IMR-90 (cell line): ENCODE measurements at places on chromosomes 12 and 14.

DNA sequence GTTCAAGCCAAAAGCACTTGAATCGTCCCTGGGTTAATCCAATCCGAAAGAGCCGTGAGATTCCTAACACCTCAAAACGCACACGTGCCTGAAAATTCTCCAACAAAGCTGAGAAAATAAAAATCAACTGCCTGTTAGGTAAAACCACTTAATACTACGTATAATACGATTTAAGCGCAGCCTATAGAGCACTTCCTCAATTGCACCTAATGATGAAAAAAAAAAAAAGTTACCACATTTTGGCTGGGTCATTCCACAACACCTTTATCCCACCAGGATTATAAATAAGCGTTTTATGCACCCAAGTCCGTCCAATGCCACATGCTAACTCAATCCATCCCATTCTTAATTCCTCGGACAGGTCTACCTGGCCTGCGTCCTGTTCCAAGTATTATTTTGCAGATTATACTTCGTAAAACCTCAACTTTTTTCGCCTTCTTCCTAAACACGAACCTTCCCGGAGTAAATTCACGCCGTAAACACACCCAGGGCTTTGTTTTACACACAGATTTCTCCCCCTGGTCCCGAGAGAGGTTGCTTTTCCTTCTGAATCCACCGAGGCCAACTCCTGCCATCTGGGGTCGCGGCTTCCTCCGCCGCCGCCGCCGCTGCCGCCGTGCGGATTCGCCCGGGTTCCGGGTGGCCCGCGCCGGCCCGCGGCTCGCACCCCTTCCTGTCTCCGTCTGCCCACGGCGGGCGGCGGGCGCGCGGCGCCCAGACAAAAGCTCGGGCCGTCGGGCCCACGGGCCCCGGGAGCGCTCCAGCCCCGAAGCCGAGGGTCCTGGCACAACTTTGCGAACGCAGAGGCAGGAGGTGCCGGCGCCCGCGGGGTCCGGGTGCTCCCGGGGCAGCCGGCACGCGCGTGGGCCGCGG is 66.2 kb downstream of the RNF34 start:
- DNase-seq: no peak

- DNase-seq: no peak
These were observed 2.9 kb downstream of the GSG1 start for GRCh38 chr12:13100605-13100881.

- DNase-seq: no peak
These were observed 568.7 kb downstream of the MED13L start for GRCh38 chr12:115708801-115709200.

DNA sequence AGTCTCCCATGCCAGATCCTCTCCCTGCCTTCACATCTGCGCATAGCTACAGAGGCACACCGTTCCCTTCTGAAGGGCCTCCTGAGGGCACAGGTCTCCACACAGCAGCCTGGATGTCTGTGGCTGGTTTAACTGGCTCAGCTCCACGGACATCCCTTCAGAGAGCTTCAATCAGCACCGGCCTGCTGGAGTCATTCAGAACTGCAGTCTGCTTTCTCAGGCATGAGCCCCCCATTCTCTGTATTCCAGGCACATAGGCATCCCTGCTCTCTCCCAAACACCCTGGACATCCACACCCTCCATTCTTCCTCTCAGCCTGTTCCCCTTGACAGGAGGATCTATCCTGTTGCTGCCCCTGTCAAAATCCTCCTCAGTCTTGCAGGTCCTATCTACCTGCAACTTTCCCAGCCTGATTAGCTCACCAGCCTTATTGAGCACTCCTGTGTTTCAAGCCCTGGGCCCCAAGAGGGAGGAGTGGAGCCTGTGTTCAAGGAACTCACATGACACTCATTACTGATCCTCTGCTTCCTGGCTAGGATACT is 2.9 kb upstream of the DHRS2 start:
- DNase-seq: no peak

GRCh38 chr14:90424686-90425372 is 28.0 kb downstream of the CALM1 start:
- no peak for DNase-seq

- DNase-seq: no peak
These were observed 113.0 kb downstream of the GLT1D1 start for GRCh38 chr12:128966203-128966810.

DNA sequence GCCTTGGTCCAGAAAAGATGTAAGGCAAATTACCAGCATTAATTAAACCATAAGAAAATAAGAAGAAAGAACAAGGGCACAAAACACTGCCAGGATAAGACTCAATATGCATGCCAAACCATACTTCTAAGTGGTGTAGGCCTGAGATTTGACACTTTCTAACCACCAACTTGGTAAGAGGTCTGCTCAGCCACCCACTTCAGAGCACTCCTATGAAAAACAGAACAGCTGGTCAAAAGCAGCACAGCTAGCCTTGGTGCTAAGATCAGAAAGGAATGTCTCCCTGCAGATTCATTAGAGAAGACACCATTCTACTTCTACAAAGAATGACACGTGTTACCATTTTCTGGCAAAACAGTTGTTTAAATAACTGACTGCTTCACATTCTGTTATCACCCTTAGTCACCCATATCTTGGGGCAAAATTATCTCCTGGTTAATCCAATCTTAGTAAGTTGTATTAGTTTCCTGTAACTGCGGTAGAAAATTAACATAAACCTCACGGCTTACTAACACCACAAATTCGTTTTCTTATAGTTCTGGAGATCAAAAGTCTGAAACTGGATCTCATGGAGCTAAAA is 13.2 kb downstream of the RPS6KA5 start:
- DNase-seq: no peak

GRCh38 chr12:116637589-116638150 is 78.5 kb downstream of the MAP1LC3B2 start:
- no peak for DNase-seq

DNA sequence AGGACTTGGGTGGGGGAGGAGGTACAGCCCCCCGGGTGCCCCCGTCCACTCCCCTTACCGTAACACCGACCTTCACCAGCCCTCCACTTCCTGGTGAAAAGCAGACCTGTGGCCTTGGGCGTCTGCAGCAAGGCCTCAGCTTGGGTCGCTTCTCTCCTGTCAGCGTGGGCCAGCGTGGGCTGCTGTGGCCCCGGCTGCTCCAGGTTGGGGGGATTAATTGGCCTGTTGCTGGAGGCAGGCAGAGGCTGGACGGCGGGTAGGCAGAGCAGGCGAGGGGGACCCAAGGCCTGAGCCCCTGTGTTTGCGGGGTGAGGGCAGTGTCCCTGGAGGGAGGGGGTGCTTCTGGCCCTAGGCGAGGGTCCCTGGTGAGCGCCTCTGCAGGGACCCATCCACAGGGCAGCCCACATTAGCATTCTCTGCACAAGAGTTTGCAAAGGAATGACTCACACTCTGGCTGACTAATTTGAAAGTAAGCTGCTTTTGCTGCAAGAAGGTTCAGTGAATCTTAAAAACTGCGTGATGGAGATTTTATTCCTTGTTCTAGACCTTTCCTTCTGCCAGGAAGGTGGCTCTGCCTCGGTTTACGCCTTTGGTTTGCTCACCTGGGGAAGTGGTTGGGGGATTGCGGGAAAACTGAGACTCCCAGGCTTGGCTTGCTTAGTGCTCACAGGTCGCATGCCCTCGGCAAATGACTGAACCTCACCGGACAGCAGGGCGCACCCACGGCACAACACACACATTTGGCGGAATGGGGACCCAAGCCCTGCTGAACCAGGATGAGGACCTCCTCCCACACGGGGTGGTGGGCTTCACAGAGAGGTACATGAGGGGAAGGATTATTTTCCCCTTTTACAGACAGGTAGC is 37.9 kb upstream of the DLK1 start:
- DNase-seq: peak; percentile 82

GRCh38 chr14:69244946-69245345 is 15.0 kb upstream of the GALNT16 start:
- DNase-seq: peak; percentile 9

DNA sequence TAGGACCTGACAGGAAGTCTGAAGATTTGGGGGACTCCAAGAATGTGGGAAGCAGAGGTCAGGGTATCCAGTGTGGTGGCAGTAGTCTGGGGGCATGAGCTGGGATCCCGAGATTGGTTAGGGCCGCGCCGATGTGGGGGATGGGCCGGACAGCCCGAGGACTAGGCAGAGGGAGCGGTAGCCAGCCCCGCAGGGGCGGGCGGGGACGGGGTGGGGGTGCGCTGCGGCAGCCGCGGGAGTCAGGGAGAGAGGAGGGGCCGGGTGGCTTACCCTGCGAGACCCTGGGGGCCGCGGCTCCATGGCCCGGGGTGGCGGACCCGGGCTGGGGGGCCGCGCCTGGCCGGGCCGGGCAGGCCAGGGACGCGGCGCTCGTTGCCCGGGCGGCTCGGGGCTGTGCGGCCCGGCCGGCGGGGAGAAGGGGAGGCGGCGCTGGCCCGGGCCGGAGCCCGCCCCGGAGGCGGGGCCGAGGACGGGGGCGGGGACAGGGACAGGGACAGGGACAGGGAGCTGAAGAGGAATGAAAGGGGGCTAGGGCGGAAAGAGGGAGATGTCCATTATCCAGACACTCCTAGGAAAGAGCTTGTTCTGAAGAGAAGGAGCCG is 5.6 kb downstream of the ZNF385A start:
- no peak for DNase-seq

GRCh38 chr12:43108656-43109055 is 443.3 kb downstream of the ADAMTS20 start:
- DNase-seq: no peak

- DNase-seq: no peak
These were observed 120.3 kb downstream of the VRK1 start for GRCh38 chr14:96917442-96917963.
